Hepatocyte (in vitro differentiated cells): ENCODE measurements at places on chromosomes 4 and X. TPM values are rescaled to one million over a fixed set of nuclear protein-coding genes. Genes with fewer than 3 reads are reported as not detected.

DNA sequence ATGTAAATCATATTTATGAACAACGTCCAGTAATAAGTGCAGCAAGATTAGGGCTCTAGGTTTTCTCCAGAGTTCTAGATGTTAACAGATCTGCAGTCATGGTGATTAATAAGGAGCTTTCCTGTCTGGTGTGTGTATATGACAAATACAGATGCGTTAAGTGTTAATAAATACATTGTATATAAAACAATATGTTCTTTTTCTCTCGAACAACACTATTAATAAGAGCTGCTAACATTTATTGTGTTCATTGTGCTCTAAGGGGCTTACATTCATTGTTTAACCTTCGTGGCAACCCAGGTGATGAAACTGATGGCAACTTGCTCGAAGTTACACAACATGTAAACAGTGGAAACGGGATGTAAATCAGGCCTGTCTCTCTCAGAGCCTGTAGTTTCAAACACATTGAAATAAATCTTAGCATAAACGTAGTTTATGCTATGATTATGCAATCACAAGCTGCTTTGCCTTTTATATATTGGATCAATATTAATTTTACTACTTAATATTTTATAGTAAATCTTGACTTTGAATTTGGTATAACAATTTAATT, 547 bp upstream of the CLGN start:
- H3K27me3 ChIP-seq = no peaks in the 10 kb centered on the region
- H3K27ac ChIP-seq = peak overlapping the region; percentile 32
- peak overlapping the region; percentile 91 for H3K4me3 ChIP-seq
- DNase-seq = peak; percentile 14

DNA sequence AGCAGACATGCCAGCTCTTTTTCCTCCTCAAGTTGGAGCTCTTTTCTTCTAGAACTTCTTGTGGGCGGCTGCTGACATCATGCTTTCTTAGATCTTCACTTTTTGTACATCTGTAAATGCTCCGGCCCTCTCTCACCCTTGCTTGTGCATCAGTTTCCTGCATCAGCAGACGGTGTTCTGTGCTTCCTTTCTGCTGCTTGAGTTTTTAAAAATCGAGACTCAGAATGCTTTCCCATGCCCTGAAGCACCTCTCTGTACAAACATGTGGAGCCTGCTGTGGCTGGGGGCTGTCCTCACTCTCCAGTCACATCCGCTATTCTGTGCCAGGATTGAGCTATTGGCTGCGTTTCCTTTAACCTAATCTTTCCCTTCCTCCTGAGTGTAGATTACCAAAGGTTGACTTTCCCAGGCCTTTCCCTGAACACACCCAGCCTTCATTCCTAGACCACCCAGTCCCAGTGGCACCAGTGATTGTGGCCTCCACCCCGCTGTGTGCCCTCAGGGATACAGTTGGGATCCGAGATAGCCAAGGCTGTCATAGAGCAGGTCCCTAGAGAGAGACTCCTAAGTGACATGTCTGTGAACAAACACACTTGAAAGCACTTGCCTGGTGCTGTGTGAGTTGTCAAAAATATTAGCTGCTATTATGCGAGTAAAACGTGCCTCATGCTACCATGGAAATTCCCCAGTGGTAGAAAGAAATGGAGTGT, 41.9 kb downstream of the TNIP2 start:
- no peak overlapping the region for H3K4me3 ChIP-seq
- no peak for DNase-seq
- no peaks in the 10 kb centered on the region for H3K27me3 ChIP-seq
- no peaks in the 10 kb centered on the region for H3K4me1 ChIP-seq
- H3K36me3 ChIP-seq = no peaks in the 10 kb centered on the region

DNA sequence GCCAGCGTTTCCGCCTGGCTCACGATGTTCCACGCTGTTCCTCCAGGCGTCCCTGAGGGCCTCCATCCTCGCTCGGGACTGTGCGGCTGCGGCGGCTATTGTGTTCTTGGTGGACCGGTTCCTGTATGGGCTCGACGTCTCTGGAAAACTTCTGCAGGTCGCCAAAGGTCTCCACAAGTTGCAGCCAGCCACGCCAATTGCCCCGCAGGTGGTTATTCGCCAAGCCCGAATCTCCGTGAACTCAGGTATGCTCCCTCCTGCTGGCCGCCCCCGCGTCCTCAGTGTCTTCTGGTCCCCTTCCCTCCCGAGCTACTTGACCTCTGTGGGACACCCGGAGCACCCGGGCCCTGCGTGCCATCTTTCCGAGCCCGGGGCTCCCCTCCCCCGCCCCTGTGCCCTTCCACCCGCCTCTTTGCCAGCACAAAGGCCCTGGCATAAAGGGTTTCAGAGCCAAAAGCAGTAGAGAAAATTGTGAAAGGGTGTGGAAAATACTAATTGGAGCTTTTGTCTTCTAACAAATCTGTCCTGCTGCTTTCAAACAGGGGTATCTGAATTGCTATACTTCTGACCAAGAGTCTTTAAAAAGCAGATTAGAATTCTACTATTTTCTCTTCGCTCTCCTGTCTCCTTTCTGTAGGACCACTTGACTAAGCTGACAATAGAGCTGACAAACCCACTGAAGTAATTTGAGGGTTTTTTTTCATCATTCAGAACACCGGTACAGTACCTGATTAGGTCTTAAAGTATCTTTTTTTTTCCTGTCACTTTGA, 104.0 kb downstream of the NEUROG2 start:
- no peak overlapping the region for H3K27ac ChIP-seq
- H3K4me1 ChIP-seq = no peaks in the 10 kb centered on the region
- H3K4me3 ChIP-seq = no peak overlapping the region

DNA sequence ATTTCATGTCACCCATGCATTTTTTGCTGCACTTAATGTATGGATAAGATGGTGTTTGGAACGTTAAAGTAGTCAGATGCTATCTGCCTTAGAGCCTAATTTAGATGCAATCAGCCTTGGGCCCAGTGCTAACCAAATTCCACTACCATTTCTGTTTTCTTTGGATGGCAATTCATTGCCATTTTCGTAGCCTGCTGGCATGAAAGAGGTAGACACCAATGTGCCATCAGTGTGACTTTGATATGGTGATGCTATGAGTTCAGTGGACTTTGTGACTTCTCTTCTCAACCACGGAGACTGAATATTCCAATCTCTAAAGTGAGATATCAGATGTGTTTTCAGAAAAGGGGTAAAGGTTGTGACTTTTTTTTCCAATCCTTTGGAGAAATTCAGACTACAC, 1.5 kb downstream of the ETFDH start:
- no peak for DNase-seq
- no peaks in the 10 kb centered on the region for H3K36me3 ChIP-seq
- peaks cover 4% of the 10 kb centered on the region for H3K4me1 ChIP-seq
- no peak overlapping the region for H3K27ac ChIP-seq

DNA sequence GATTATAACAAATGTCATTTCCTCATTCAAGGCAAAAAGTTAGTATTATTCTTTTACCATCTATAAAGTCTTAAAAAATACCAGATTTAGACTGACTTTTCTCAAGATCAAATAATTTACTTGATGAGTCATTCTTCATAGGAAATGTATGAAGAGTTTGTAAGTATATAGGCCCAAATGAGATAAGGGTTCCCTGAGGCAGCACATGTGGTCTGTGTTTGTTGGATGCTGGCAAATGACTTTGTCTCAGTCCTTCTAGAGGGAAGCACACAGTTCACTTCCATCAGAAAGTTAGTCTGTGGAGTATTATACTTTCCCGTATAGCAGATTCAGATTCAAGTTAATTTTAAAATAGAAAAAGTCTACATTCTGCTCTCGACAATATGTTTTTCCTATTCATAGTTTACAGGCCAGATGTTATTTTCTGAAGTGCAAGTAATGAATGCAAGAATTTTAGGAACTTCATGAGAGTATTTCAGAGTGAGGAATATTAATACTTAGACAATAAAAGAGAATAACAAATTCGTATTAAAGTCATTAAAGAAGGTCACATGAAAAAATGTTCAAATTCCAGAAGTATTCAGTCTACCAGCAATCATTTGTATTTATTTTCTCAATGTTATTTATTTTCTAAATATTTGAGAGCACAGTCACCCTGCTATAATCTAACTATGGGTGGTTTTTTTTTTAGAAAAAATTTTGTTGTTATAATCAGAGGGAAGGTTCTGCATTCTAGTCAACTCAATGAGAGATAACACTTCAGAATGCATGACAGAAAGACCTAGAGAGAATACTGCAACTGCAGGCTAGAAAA, 601.8 kb upstream of the ZFP42 start:
- no peak for DNase-seq
- H3K4me1 ChIP-seq = no peaks in the 10 kb centered on the region

DNA sequence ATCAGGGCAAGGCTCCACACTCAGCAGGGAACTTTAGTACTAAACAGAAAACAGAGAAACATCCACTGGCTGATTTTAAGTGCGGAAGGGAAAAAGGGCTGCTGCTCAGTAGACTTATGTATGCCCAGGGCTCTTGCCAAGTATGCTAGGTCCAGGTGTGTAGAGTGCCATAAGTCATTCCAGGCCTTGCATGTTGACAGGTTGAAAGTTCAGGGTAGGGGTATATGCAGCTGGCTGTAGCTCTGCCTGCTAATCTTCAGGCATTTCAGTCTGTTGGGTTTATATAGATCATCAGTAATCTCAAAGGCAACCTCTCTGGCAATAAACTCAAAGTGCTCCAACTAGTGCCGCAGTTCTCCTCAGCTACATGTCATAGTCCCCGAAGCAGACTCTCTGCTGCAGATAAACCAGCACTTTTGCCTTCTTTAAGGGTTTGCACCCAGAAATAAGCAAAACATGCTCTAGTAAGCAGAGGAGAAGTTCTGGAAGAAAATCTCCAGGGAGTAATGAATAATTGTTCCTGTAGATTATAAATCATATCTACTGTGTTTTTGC, 134.9 kb upstream of the GRIA3 start:
- H3K4me1 ChIP-seq = no peaks in the 10 kb centered on the region
- no peak overlapping the region for H3K27ac ChIP-seq
- no peaks in the 10 kb centered on the region for H3K27me3 ChIP-seq
- DNase-seq = peak; percentile 4
- no peaks in the 10 kb centered on the region for H3K36me3 ChIP-seq

- no peak overlapping the region for H3K4me3 ChIP-seq
- no peaks in the 10 kb centered on the region for H3K27me3 ChIP-seq
- H3K4me1 ChIP-seq = no peaks in the 10 kb centered on the region
- H3K27ac ChIP-seq = no peak overlapping the region
Measured at GRCh38 chrX:32408389-32408788, 803.0 kb downstream of the DMD start.

- no peak overlapping the region for H3K4me3 ChIP-seq
- no peak overlapping the region for H3K27ac ChIP-seq
- no peaks in the 10 kb centered on the region for H3K36me3 ChIP-seq
Measured at GRCh38 chr4:1624519-1624910, 59.6 kb downstream of the FAM53A start.

- peak overlapping the region; percentile 48 for H3K4me3 ChIP-seq
- peak; percentile 82 for DNase-seq
- H3K27me3 ChIP-seq = no peaks in the 10 kb centered on the region
- H3K36me3 ChIP-seq = no peaks in the 10 kb centered on the region
- no peaks in the 10 kb centered on the region for H3K4me1 ChIP-seq
Measured at GRCh38 chr4:84965553-84966381, 723 bp downstream of the WDFY3 start.

DNA sequence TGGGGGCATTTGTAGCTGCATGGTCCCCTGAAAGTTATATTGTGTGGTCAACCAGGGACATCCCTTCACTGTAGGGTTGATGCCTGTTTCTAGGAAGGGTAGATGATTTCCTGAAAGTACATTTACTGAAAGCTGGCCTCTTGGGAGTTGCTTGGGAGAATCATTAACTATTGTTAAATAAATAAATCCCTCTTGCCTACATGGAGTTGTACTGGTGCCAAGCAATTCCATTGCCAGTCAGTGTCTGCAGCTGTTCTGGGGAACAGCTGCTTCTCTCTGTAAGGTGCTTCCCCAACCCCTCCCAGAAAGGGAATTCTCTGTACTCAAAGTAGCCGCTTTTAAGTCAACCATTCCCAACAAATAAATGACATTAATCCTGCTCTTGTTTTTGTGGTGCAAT, 51.1 kb downstream of the C4orf51 start:
- peak; percentile 58 for DNase-seq
- peak overlapping the region; percentile 32 for H3K27ac ChIP-seq
- H3K4me3 ChIP-seq = no peak overlapping the region
- no peaks in the 10 kb centered on the region for H3K27me3 ChIP-seq

DNA sequence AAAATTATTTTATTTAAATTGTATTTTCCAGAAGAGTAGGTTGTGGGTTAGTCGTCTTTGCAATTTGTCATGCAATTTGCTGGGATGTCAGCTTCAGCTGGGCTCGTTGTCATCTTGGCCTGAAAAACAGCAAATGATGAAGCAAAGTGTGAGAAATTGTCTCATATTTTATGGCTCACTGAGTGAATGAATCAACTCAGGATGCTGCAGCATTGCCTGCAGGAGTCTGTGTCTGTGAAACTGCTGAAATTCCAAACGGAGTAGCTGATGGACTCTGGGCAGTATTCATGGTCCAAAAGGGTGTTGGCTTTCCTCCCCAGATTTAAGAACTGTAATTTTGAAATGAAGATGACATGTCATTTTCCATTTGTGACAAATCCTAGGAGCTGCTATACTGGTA, 37.2 kb downstream of the CXCL8 start:
- no peak overlapping the region for H3K27ac ChIP-seq
- H3K36me3 ChIP-seq = no peaks in the 10 kb centered on the region
- DNase-seq = no peak
- H3K27me3 ChIP-seq = no peaks in the 10 kb centered on the region
- no peak overlapping the region for H3K4me3 ChIP-seq
- H3K4me1 ChIP-seq = no peaks in the 10 kb centered on the region

DNA sequence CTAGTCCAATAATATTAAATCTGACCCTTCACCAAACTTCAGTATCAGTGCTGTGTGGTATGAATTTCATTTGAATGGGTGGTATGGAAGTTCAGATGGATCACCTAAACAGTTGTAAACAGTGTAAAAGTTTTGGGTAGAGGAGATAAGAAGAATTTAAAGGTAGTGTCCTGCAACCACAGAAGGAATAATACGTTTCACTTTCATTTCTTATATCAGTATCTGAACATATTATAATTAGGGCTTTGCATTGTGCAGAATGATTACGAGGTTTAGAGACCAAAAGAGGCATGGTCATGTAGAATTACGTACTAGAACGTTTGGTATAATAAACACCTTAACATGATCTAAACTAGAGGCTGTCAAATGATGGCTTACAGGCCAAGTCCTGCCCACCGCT, 116.1 kb downstream of the PDLIM5 start:
- H3K27me3 ChIP-seq = no peaks in the 10 kb centered on the region
- no peaks in the 10 kb centered on the region for H3K36me3 ChIP-seq
- DNase-seq = no peak
- no peak overlapping the region for H3K27ac ChIP-seq

DNA sequence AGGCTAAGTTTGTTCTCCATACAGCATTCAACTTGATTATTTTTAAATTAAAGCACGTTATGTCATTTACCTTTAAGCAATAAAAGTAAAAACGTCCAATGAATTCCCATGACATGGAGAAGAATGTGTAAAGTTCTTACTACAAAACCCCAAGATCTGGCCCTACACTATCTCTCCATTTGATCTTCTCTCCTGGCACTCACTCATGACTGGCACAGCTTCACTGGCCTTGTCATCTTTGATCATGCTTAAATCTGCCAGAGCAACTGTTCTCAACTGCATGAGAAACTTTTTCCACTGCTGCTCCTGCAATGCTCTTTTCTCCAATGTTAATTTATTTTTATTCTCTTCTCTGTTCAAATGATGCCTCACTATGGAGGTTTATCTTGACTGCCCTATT, 1109.0 kb upstream of the IGFBP7 start:
- no peak overlapping the region for H3K27ac ChIP-seq
- H3K4me1 ChIP-seq = no peaks in the 10 kb centered on the region
- no peaks in the 10 kb centered on the region for H3K36me3 ChIP-seq
- H3K4me3 ChIP-seq = no peak overlapping the region
- DNase-seq = no peak

PHKA1 gene
- total RNA-seq = 6.3 and 6.7 TPM in 2 replicates

KCND1 gene
- 0.64 and 0.87 TPM in 2 replicates for total RNA-seq

SRPX2 gene
- total RNA-seq = 19.1 and 24.9 TPM in 2 replicates

HPSE gene
- total RNA-seq = 1.7 and 3.7 TPM in 2 replicates
